ENCODE measurements at places on chromosomes 4 and X.
A peak's percentile ranks its signal among the peaks of the same experiment; 100 is the strongest.

GRCh38 chr4:78944381-78944780, 5.1 kb upstream of the PAQR3 start:
- DNase-seq, result no peak

GRCh38 chr4:103786014-103786413, 66.2 kb upstream of the TACR3 start:
- no peak for DNase-seq

- DNase-seq, result no peak
Observed at GRCh38 chr4:164384416-164384815, 369.5 kb upstream of the SMIM31 start.

DNA sequence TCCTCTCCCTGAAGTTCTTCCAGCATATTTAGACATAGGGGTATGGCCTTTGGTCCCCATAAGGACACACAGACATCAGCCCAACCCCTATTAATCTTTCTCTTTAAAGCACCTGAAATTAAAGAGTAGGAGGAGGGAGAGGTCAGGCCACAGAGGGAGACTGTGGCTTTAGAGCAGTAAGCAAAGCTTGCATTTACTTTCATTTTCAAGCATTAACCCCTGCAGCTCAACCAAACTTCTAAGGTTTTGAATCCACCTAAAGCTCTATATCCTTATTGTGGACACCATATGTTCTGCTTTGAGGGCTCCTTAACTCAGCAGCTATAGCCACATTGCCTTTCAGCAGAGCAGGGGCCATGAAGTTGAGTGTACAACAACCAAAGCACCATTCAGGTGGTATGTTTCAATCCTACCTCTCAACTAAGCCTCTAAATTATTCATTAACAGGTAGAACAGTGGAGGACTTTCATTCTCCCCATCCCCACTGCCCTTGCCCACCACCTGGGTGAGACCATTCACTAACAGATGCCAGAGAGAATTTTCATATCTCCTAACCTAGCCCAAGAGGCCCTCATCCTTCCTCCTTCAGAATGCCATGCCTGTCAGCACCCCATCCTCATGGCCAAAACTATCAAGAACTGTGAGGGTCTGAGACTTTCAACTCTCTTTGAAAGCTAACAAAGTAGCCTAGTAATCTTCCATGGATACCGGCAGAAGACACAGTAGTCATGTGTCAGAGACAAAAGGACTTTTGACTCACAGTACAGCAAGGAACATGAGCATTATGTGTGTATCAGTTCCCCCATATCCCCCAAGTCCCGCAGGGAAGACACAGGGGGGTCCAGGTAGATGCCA, 20.8 kb downstream of the LIN54 start:
- DNase-seq, result no peak

- DNase-seq, result no peak
Observed at GRCh38 chr4:72119946-72120345, 88.1 kb downstream of the NPFFR2 start.

- no peak for DNase-seq
Observed at GRCh38 chrX:63506320-63506719, 155.2 kb upstream of the SPIN4 start.

GRCh38 chr4:115844180-115844579, 730.8 kb upstream of the NDST4 start:
- no peak for DNase-seq

- peak; percentile 45 for DNase-seq
Observed at GRCh38 chrX:8668813-8669212, 63.1 kb downstream of the ANOS1 start.

- DNase-seq, result no peak
Observed at GRCh38 chrX:84168095-84168494, 19.9 kb downstream of the RPS6KA6 start.

DNA sequence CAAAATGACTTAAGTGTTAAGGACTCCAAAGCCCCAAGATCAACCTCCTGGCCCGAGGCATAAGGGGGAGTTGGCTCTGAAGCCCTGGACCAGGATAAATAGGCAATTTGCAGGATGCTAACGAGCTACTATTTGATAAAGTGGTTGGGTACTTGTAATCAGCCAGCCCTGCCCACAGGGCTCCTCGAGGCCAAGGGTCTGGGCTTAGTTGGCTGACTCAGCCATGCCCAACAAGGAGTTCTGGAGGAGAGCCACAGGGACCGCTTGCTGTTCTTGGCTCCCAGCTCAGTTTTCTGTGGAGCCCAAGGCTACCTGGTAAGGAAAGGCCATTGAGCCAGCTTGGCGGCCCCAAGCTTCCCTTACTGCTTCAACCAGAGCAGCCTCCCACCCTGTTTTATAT, 7.8 kb downstream of the HMGB3 start:
- no peak for DNase-seq

DNA sequence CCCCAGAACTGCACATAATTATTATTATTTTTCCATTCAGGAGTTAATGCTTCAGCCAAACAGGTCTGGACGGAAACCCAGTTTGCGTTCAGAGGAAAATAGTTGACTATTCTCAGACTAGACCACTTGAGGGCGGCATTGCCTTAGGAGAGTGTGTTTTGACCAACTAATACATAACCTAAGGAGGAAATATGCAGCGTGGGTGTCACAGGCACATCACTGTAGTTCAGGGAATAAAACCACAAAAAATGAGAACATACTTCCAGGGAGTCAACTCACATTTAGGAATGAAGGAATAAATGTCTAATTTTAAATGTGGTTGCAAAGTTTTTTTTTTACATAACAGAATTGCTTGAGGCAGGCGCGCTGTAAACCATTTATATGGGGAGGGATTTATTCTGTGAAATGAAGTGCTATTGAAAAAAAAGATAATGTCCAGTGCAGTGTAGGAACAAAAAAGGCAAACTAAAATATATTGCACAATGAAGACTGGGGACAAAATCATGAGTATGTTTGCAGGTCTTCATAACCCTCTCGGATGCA, 93.3 kb downstream of the SYNPO2 start:
- DNase-seq, result peak; percentile 87

- peak; percentile 63 for DNase-seq
Observed at GRCh38 chrX:155819966-155820491, 61.1 kb upstream of the VAMP7 start.

- DNase-seq, result no peak
Observed at GRCh38 chr4:10983268-10983667, 298.7 kb upstream of the CLNK start.

- no peak for DNase-seq
Observed at GRCh38 chrX:72115380-72115779, 16.3 kb downstream of the RTL5 start.

- no peak for DNase-seq
Observed at GRCh38 chr4:177256950-177257349, 52.7 kb upstream of the NEIL3 start.

DNA sequence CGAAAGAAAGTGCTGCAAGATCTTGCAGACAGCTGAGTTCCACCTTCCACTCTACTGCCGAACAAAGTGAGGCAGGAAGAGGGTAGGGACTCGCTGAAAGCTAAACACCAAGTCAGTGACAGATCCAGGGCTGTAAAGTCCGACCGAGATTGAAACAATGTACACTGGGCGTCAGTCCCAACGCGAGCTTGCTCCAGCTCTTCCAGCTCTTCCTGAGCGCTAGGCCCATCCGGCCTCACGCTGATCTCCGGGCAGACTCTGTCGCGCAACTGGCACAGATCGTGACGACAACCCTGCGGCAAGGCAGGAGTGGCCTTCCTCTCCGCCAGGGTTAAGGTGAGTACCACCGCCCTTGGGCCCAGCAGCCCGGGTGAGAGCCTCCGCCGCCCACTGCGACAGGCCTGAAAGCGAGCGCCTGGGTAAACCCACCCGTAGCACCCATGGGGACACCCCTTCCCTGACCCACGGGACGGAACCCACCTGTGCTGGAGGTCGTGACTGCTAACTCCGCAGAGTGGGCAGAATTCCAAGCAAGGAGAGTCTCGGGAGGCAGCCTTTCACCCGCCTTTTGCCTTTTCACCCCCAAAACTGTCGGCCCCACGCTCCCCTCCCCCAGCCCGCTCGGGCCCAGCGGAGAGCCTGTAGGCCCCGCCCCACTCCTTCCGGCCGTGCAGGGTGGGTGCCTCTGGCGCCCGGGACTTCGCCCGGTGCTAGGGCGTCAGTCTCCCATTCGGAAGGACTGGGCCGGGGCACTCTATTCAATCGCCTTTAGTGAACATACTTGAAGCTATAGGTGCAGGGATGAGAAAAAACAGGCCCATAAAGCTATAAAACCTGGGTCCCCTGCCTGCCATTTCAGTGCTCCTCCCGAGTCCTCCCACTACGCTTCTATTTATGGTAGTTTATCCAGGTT, at the start of gene TMLHE:
Gene TMLHE, minus strand, starts transcription at position 641 of the 913 bp plus-strand sequence. CDS start 67,676 bp downstream, outside the sequence.
- DNase-seq, result peak; percentile 48

DNA sequence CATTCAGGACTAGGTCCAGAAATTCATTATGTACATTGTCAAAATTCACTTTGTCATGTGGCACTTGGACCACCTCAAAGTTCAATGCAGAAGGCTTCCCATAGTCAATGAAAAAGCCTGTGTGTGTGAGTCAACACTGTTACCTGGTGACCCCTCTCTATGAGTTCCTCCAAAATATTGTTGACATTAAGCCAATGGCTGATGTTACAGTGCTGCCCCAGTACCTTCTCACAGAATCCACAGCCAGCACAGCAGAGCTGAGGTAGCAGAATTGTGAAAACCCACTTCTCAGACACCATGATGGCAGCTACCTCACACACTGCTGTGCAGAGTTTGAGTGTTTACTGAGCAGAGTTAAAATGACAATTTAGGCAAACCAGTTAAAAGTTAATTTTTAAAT, 22.4 kb upstream of the UGT2B4 start:
- no peak for DNase-seq

DNA sequence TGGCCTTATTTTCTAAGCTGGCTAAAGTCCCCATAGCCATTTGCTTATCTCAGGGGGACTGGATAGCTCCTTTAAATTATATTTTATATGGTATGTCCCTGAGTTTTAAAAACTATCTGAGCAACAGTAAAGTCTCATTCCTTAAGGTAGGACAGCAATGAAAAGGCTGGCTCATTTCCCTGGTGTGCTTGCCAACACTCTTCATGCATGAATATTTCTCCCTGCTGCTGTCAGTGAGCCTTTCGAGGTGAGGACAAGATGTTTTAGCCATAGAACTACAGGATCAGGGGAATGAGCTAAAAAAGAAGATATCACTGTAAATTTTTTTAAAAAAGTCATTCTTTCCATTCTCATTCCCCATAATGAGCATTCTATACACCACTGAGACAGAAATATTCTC, 427.3 kb upstream of the FAM241A start:
- no peak for DNase-seq

GRCh38 chrX:135315864-135316263, 6.6 kb downstream of the ETDC start:
- DNase-seq, result no peak

DNA sequence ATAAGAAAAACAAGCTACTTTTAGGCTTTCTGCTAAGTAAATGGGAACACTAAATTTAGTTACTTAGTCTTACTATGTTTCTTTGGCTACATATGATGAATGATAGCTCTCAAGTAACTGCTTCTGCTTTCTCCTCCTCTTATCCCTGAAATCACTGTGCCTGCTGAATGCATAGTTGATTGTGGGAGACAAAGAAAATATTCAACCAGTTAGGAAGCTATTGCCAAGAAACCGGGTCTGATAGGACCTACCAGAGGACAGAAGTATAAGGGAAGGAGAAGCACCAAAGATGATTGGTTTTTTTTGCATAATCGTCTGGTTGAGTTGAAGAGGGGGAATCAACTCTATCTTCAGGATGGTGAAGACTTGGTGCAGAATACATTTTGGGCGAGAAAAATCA, 28.0 kb upstream of the NDUFC1 start:
- DNase-seq, result no peak

DNA sequence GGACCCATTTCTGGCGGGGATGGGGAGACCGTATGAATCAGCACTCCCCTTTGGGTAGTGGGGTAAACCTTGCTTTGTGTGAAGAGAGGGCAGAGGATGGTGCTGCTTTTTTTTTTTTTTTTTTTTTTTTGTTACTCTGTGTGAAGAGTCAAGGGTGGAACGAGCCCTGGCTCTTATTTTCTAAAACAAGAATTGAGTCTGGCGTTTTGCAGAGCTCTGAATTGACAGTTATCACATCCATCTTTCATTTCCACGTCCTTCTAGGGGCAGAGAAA, 1.2 kb downstream of the SLAIN2 start:
- no peak for DNase-seq

GRCh38 chrX:11757719-11758399, at the start of gene MSL3:
MSL3 (plus strand) TSS chrX:11758237; CDS start chrX:11758264, 27 bp downstream.
- DNase-seq, result peak; percentile 45

DNA sequence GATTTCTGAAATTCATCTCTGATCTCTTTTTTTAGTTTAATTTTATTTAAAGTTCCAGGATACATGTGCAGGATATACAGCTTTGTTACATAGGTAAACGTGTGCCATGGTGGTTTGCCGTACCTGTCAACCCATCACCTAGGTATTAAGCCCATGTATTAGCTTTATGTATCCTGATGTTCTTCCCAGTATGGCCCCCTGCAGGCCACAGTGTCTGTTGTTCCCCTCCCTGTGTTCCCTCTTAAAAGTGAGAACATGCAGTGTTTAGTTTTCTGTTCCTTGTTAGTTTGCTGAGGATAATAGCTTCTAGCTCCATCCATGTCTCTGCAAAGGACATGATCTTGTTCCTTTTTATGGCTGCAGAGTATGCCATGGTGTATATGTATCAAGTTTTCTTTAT, 153.2 kb downstream of the RAPGEF2 start:
- no peak for DNase-seq

DNA sequence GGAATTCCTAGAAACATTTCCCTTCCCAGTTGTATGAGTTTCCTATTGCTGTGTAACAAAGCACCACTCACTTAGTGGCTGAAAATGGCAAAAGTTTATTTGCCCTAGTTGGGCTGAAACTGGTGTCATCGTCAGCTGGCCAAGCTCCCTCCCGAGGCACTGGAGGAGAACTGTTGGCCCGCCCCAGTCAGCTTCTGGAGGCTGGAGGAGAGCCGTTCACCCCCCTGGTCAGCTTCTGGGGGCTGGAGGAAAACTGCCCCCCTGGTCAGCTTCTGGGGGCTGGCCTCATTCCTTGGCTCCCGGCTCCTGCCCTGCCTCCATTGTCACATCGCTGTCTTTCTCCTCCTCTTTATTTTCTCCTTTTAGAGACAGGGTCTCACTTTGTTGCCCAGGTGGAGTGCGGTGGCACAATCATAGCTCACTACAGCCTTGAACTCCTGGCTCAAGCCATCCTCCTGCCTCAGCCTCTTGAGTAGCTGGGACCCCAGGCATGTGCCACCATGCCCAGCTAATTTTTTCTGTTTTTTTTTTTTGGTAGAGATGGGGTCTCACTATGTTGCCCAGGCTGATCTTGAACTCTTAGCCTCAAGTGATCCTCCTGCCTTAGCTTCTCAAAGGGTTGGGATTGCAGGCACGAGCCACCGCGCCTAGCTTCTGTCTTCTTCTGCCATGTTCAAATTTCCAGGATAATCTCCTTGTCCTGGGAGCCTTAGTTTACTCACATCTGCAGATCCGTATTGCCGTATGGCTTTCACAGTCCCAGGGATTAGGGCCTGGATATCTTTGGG, 3.2 kb downstream of the RGS12 start:
- DNase-seq, result no peak

DNA sequence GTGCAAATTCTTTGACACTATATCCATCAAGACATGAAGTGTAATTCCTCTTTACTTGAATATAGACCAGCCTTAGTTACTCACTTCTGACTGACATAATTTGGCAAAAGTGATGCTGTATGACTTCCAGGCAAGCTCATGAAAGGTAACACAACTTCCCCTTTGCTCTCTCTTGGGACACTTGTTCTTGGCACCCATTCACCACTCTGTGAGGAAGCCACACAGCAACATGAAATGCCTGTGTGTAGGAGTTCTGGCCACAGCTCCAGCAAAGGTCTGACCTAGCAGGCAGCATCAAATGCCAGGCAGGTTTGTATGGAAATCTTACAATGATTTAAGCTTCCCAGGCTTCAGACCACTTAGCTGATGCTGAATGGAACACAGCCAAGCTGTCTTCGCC, 280.3 kb downstream of the PDHA2 start:
- DNase-seq, result no peak

GRCh38 chr4:187027272-187027671, 303.6 kb upstream of the FAT1 start:
- no peak for DNase-seq

Measured in inflammatory macrophage (primary cell).